ENCODE measurements at places on chromosomes 1 and 21.
A peak's percentile ranks its signal among the peaks of the same experiment; 100 is the strongest.

DNA sequence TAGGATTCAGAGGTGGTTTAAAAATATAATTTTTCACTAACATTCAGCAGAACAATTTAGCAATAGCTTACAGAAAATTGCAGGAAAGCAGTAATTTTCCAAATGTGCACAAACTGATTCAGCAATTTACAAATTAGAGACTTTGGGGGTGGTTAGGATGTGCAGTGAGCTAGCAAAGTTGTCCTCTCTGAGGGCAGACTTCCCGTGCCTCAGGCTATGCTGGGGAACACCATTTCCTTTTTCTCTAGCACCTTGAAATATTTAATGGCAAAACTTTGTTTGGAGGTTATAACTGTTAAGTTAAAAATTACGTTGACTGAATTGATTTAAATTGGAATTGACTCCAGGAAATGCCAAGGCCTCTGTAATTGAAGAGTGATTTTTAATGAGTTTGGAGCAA is 258.9 kb downstream of the PTBP2 start:
- no peak for DNase-seq

DNA sequence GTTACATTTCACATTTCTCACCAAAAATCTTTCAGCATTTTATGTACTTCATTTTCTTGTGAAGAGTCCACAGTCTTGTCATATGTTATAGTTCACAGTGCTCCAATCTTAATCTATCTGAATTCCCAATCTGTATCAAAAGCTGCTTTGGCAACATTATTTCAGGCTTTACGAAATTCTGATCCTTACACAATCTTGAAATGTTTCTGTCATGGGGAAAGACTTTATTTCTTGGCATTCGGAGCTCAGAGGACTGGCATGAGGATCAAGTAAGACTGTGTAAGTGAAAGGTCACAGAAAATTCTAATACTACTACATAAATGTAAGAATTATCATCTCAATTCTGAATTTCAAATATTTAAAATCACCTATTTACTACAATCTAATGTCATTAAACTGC is 2.0 kb downstream of the USP33 start:
- DNase-seq = no peak

GRCh38 chr1:217563179-217563578 is 67.7 kb downstream of the GPATCH2 start:
- no peak for DNase-seq

GRCh38 chr1:159664247-159664646 is 50.1 kb downstream of the CRP start:
- no peak for DNase-seq

GRCh38 chr1:214391873-214392645 is 111.1 kb downstream of the SMYD2 start:
- no peak for DNase-seq

GRCh38 chr1:240021709-240022108 is 70.0 kb upstream of the FMN2 start:
- DNase-seq = no peak

DNA sequence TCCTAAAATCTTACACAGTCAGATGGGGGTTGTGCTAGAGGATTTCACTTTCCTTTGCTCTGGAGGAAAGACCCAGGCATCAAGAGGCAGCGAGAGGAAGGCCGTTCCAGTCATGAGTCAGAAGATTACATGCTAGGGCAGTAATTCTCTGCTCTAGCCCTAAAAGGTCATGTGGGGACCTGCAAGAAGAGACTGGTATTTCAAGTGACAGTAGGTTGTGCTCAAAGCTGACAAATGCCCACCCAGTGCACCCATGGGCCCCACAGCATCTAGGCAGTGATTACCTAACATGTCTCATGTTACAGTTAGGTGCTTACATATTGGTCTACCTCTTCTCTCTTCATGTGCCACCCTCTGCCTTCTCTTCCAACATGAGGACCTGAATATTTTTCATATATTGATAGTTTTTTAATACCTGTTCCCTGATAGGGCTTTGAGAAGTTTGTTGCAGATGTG is 99.7 kb upstream of the BEND5 start:
- no peak for DNase-seq

DNA sequence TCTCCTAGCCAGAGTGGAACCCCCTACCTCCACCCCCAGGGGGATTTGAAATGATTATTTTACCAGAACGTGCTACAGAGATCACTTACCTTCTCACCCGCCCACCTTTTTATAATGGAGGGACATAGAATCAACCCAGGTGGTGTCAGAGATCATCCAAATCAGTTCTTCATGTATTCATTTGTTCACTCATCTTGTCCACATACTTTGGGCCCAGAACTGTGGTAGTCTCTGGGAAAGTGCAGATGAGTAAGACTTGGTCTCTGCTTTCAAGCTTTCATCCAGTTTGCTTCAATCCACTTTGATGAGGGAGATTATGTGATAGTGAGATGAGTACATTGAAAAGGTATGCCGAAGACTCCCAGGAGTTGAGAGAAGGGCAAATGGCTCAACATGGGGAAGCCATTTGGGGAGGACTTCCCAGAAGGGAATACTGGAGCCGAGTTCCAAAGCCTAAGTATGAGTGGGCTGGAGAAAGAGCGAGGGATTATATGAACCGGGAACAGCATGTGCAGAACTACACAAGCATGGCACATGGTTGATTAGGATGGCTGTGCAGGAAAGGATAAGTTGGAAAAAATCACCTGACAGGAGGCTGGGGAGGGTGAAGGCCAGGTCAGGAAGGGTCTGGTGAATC is 1.9 kb downstream of the FGGY start:
- no peak for DNase-seq

GRCh38 chr1:153534925-153535241 is 908 bp downstream of the S100A6 start:
- peak; percentile 2 for DNase-seq

DNA sequence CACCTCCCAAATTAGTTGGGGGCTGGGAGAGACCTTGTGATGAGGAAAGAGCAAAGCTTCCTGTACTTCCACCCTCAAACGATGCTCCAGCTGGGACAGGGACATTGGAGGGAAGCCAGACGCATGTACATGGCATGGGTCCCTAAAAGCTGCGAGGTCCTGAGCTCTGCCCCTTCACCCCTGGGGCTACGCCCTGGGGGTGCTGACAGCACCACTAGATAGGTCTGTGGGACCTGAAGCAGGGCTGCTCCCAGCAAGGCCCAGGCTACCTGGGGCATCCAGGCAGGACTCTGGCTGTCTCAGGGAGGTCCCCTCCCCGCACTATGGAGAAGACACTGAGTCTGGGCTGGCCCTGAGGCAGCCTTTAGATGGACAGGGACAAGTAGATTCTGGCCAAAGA is 83.4 kb downstream of the DMRTB1 start:
- DNase-seq = no peak

DNA sequence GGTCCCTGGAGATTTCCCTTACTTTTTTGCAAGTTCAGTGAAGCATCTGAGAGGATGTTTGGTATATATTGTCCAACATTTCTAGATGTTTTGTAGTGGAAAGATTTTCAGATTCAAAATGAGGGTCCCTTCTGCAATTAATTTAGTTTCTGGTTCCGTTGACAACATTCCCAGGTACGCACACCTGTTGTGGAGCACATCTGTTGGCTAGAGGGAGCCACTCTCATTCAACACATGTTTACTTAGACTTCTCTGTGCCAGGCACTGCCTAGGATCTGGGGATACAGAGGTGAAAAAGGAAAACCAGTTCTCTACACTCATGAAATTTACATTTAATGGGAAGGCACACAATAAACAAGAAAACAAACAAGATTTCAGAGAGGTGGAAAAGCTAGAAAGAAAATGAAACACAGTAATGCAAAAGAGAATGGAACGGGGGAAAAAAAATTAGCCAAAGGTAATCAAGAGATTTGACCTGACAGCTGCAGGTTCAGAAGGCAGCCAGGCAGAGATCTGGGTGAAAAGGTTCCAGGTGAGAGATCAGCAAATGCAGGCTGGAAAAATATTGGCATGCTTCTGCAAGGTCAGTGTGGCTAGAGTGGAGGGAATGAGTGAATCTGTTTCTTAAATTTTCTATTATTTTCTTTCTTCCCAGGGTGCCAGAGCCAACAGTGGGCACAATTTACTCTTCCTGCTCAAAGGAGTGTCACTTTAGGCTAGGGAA is 48.4 kb upstream of the KAZN start:
- no peak for DNase-seq

DNA sequence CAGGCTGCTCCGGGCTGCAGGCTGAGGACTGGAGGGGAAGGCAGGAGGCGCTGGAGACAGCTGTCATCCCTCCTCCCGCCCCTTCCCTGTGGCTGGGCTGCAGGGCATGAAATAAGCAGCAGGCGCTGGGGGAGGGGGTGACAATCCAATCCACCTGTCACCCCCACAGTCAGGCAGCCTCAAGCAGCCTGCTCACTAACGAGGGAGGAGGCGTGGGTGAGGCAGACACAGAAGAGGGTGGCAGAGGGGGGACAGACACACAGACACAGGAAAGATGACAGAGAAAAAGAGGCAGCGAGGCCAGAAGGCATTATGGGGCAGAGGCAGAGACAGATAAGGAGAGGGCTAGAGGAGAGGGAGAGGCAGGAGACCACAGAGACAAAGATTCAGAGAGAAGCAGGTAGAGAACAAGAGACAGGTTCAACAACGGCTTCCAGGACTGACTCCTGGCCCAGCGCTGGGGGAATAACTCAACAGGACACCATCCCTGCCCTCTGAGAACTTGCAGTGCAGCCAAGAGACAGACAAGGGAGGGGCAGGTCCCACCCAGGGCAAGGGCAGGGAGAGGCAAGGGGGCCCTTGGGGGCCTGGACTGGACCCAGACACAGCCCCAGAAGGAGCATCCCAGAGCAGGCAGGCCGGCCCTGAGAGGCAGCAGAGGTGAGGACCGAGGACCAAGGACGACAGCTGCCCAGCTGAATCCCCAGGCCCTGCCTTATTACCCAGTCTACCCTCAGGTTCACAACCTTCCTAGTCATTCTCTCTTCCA is 11.2 kb downstream of the MEF2D start:
- DNase-seq = peak; percentile 68

- DNase-seq = no peak
These were observed 12.7 kb downstream of the TMCO4 start for GRCh38 chr1:19786988-19787423.

- DNase-seq = peak; percentile 12
These were observed at the start of gene DIRAS3 for GRCh38 chr1:68049941-68050878. TSS of gene DIRAS3 (minus strand) at chr1:68050627. CDS start at chr1:68047297, 3,330 bp downstream.

DNA sequence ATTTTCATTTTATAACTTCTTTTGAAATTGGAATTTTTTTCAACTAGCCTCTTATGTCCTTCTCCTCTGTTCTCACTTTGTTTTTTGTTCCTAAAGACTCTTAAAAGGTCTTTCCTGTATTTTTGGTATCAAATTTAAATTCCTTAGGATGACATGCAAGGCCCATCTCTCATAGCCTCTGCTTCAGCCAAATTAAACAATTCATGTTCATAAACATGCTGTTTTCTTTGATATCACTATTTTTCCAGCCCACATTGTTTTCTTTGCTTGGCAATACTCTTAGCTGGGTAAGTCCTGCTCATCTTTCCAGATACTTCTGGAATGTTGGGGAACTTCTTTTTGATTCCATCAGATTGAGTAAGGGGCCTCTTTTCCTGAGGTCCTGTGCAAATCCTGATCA is 55.8 kb upstream of the GPR88 start:
- no peak for DNase-seq

DNA sequence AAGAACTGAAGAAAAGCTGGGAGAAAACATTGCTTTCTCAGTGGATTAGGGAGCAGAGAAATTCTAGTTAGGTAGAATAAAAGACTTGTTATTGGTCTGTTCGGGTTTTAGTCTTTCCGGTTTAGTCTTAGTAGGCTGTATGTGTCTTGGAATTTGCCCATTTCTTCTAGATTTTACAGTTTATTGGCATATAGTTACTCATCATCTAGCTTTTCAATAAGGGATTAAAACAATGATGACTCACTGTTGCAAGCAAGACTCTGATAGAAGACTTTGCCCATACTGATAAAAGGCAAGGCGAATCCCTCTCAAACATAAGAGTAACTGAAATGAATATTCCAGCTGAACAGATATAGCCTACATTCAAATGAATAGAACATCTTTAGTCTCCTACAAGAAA is 62.3 kb downstream of the GPR137B start:
- DNase-seq = no peak

- no peak for DNase-seq
These were observed 305.4 kb upstream of the PTBP2 start for GRCh38 chr1:96416111-96416595.

DNA sequence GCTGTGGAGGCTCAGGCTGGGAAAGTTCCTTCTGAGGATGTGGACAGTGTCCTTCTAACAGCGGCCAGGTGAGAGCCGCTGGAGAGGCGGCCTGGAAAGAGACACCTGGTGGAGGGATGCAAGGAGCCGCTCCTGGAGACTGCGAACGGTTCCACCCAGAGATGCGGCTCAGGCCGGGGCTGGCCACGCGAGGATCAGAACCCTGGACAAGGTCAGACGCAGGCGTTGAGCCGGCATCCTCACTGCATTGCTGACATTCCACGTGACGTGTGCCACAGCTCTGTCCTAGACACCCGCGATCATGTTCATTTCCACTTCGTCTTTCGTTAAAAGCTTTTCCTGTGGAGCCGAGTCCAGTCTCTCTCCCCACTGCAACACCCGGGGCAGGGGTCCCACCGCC is 28.8 kb downstream of the CFAP74 start:
- DNase-seq = peak; percentile 59

GRCh38 chr1:206969090-206969489 is 1.2 kb downstream of the FCAMR start:
- no peak for DNase-seq
